ENCODE measurements at places on chromosomes 7 and 10. TPM values are rescaled to one million over a fixed set of nuclear protein-coding genes. Genes with fewer than 3 reads are reported as not detected.

TSPAN13 gene
- 57.3 TPM for total RNA-seq

CPN1 gene
- not detected for total RNA-seq

DCLRE1C gene
- 6.8 TPM for total RNA-seq

CNNM1 gene
- 4.2 TPM for total RNA-seq

CLDN4 gene
- 0.26 TPM for total RNA-seq

C10orf62 gene
- total RNA-seq, result not detected

ABCC2 gene
- total RNA-seq, result 0.80 TPM

EN2 gene
- not detected for total RNA-seq

LIPJ gene
- not detected for total RNA-seq

SUN3 gene
- 1.6 TPM for total RNA-seq

GRCh38 chr10:712089-712488 is 22.6 kb upstream of the DIP2C start:
- no peak for DNase-seq

DNA sequence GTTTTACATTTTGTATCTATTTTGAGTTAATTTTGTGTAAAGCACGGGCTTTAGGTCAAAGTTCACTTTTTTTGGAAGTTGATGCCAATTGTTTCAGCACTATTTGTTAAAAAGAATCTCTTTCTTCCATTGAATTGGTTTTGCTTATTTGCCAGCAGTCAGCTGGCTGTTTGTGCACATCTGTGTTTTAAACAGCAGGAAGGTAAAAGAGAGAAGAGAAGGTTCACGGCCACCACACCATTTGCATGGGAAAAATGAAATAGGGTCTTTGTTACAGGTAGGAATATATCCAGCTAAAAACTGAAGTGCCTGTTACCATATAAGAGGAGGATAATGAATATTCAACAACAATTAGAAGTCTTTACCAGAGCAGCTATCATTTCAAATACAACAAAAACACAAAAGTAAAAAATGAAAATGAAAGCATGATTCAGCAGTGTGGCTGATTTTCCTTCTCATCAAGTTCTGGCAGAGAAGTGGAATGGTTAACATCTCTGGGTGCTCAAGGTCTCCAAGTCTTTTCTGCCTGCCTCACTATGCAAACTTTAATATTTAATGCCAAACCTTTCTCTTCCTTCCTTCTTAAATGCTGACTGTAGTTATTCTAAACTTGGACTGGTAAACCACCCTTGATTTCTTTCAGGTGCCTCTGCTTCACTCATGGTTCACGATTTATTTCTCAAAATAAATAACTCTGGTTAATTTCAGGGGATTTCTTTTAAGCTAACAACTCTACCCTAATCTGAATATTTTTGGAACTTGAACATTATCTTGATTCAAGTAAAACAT is 841.5 kb downstream of the GRM8 start:
- DNase-seq, result no peak

GRCh38 chr10:126459032-126459831 is 71.0 kb upstream of the ADAM12 start:
- DNase-seq, result no peak

- no peak for DNase-seq
Measured at GRCh38 chr10:33265621-33266020, 68.8 kb downstream of the NRP1 start.

- no peak for DNase-seq
Measured at GRCh38 chr10:7401782-7402181, 9.1 kb downstream of the SFMBT2 start.

GRCh38 chr7:131931370-131931769 is 374.9 kb upstream of the PODXL start:
- peak; percentile 12 for DNase-seq

- no peak for DNase-seq
Measured at GRCh38 chr7:116731445-116732335, 59.7 kb downstream of the MET start.

- DNase-seq, result no peak
Measured at GRCh38 chr7:113374955-113375354, 256.6 kb upstream of the SMIM30 start.

DNA sequence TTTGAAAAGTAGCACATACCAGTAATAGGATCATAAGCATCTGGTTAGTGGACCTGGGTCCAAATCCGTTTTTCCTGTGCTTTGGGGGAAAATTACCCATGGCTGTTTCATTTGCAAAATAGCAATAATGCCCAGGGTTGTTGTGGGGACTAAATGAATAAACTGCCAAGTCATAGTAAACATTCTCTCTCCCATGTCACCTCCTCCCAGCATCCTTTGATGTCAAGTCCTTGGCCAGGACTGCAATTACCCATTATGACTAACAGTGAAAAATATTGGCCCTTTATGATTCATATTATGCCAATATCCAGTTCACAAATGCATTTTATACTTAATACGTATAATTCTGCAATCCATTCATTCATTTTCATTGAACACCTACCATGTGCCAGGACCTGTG is 23.0 kb downstream of the TOMM7 start:
- no peak for DNase-seq

DNA sequence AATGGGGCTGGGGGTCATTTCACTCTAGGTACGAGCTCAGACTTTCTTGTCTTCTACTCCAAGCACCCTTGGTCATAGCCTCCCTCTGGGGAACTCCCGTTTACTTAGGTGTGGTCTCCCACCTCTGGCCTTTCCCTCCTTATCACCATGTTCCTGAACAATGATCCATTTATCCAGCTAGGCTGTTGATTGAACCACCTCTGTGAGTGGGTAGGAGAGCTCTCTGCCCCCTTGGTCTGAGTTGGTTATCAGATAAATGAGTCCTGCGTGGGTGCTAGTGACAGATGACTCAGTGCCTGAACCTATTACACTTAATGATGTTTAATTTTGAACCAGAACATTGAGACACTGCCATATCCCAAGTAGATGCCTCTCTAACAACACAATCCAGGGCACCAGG is 9.4 kb downstream of the BLNK start:
- no peak for DNase-seq

DNA sequence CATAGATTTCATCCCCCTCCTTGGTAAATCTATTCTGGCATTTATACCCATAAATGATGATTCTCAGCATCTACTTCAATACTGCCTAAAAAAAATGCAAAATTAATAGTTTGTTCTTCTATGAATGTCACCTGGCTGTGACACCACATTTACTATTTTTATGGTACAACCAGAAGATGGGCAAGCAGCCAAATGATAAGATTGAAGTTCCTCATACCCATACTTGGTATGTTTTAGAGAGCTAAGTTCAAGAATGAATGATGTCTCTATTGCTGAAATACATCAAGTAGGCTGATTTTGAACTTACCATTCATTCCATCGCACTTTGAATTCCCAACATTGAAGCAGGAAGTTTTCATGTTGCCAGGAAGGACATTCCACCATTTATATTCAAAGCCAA is 134.2 kb downstream of the ELAPOR2 start:
- DNase-seq, result no peak

DNA sequence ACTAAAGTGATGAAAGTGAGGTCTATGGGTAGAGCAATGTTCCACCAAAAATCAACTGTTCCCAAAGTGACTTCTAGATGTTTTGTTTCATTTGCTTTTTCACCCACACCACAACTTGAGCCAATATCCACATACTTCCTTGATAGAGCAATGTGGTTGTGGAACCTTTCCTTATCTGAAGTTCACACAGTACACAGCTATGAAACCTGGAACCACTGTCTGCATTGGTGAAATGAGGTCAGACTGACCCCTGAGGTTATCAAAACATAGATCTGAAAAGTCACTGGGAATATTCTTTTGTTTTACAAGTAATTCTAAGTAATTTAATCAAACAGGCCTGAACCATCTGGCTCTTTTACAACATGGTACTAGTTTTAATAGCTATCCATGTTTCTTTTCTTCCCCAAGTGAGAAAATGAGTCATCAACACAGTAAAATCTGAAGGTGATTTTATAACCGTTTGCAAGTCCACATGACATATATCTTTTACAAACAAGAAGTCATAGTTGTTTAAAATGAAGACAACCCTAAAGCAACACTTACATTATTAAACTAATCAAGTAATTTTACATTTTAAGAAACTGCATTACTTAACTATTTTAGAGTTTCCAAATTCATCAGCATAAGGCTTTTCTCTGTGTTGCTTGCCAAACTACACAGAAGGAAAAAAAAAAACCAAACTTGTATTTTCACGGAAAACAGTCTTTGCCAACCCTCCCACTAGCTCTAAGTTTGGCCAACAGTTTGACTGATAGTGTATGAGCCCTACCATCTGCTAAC is 80.3 kb downstream of the LRRC17 start:
- DNase-seq, result peak; percentile 58

- DNase-seq, result peak; percentile 13
Measured at GRCh38 chr10:52526251-52526823, 212.3 kb downstream of the DKK1 start.

- no peak for DNase-seq
Measured at GRCh38 chr7:35508623-35509400, 186.1 kb downstream of the HERPUD2 start.

GRCh38 chr7:101119876-101120275 is 7.0 kb upstream of the SERPINE1 start:
- DNase-seq, result no peak

DNA sequence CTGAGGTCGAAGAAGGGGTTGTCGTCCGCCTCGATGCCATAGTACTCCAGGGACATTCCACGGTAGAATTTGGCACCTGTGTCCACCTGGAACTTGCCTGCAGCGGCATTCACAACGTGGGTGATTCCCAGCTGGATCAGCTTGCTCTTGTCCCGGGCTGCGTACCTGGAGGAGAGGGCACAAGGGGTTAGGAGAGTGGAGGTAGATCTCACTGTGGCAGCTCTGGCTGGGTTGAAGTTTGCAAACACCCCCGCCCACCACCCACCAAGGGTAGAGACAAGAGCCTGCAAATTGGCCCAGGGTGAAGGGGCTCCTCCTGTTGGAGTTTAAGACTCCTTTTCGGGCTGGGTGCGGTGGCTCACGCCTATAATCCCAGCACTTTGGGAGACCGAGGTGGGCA is 15.8 kb upstream of the SAMD8 start:
- no peak for DNase-seq

DNA sequence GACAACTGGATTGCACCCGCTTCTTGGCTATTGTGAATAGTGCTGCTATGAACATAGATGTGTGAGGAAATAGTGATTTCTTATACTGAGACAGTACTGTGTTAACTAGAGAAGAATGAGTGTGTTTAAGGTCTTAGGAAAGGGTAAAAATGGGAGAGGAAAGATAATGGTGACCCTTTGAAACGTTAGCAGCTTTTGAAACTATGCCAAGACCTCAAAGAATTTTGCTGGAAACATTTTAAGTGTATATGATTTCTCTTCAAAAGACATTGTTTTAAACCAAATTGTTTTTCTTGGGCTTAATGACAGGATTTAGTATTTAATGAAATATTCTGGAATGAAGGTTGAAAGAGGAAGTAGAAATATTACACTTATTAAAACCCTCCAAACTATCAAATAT is 100.8 kb upstream of the ARHGAP21 start:
- no peak for DNase-seq

- no peak for DNase-seq
Measured at GRCh38 chr10:48465860-48466521, 138.9 kb downstream of the ARHGAP22 start.

DNA sequence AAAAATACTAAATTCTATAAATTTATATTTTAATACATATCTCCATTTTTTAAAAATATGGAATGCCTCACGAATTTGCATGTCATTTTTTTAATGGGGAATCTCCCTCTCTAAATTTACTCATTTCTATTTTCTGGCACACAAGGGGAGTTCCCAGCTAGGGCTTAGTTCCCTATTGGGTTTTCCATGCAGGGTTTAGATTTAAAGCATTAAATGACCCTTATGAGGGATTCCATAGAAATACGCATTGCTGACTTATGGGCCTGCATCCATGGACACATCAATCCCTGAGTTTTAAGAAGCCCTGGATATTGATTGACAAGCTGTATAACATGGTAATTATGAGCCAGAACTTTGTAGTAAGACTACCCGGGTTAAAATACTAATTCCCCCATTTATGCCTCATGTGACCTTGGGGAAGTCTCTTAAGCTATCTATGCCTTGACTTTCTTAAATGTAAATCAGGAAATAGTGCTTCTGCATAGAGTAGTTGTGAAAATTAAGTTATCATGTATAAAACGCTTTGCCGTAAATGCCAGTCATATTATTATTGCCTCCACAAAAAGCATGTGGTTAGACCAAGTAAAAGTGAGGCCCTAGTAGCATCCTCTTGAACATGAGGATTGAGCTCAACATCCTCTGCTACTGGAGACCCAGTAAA is 78.8 kb upstream of the ANKRD1 start:
- no peak for DNase-seq

DNA sequence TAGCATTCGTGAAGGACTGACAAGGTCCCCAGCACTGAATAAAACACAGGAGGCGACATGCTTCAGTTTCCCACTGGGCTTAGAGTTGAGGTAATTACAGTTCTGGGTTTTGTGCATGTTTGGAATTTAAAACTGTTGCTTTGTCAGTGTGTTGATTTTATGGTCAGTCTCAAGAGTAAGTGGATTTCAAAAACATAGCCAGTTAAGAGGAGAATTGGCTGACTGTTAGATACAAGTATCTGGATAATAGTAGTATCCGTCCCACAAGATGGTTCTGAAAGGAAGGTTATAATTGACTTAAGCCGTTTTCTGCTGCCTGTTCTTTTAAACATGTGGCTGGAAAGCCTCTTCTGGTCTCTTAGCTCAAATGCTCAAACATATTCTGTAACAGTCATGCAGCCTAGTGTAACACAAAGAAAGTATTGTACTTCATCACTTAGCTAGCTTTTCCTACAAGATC is 170.9 kb downstream of the POLR1F start:
- DNase-seq, result no peak

- DNase-seq, result peak; percentile 44
Measured at GRCh38 chr7:116236020-116236630, 25.8 kb downstream of the TES start.

GRCh38 chr7:133409966-133410365 is 157.1 kb downstream of the EXOC4 start:
- no peak for DNase-seq

DNA sequence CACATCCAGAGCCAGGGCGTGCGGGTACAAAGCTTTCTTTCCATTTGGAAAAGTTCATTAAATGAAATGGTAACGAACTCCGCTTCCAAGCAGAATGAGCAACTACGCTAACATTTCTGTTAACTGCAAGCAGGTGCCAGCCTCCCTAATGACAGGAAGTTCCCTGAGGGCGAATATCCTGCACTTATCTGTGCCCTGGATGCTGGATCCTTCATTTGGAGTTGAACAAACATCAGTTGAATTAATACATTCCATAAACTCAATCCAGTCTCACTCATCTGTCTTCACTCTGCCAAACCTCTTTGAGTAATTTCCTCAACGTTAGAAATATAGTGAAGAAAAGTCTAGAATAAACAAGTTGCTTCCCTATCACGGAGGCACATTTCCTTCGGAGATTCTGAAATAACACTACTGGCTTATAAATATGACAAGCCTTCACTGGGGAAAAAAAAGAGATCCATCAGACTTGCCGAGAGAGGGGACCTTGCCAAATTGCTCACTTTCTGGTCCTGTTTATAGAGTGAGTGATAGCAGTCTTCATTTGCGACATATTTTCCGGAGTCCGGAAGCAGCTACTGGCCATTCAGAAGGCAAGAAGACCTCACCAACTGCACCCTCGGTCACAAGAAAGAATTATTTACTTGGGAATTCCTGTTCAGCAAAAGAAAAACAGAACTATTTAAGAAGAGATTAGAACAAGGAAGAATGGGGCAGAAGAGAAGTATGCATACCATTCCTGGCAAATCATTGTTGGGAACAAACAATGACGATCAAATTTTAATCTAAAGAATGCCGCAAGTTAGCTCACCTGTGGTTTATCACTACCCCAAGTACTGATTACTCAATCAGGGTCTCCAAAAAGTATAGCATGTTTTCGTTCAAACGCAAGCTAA is 196.4 kb downstream of the FAM107B start:
- no peak for DNase-seq

All from HFFc6 (cell line).